Esophagus squamous epithelium (tissue), 5 donors: ENCODE measurements at places on chromosomes 3 and 15.

DNA sequence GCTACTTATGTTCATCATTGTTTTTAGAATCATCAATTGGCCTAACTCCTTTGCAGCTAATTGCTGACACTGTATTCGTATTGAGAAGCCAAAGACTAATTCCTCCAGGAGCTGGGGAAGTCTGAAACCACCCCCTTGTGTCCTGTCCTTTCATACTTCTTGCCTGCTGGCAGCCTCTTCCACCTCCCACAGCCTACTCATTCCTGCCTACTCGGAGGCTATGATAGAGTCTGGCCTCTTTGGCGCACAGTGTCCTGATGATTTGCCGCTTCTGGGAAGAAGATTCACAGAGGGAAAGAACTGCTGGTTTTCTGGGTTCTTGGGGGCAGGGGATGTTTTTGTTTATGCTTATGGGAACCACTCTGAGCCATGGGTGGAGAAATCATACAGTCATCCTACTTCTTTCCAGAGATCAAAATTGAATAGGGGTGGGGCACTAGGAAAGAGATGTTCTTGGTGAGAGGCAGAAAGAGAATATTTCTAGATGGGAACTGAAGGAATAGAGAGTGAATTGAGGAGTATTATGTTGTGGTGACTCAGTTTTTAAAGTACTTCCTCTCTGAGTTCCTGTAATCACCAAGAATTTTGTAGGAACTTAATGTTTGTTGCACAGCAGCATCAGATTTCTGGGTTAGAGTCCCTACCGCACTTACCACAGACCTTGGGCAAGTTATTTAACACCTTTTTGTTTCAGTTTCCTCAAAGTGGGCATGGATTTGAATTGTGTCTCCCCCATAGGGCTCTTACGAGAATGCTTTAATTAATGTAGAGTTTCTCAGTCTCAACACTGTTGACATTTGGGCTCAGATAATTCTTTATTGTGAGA lies 22.1 kb upstream of the SCAANT1 start:
- no peak for DNase-seq

GRCh38 chr15:48565560-48566482 lies 79.7 kb downstream of the FBN1 start:
- DNase-seq, result no peak

DNA sequence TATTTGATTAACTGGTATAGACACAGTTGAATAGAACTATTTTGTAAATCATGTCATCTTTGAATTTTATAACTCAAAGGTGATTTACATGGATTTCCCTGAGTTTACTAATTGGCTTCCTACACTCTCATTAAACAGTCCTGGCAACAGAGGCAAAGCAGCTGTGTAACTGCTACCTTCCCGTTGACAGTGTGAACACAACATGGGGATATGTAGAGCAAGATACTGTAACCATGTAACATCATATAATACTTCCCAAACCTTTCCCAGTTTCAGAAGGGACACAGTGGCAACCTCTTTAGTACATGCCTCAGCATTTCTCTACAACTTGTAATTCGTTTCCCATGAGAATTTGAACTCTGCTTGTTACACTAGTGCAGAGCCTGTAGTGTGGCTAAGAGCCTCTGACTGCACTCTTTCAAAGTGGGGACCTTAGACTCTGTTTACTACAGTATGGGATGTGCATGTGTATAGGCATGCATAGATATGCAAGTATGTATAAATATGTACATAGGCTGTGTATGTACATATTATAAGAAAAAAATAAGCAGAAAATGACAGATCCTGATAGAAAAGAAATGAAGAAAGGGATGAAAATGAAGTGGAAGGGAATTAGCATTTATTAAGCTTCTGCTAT lies 299.3 kb downstream of the SLC9A9 start:
- no peak for DNase-seq

- DNase-seq, result no peak
Observed at GRCh38 chr15:84647726-84648125, 6.4 kb downstream of the WDR73 start.

DNA sequence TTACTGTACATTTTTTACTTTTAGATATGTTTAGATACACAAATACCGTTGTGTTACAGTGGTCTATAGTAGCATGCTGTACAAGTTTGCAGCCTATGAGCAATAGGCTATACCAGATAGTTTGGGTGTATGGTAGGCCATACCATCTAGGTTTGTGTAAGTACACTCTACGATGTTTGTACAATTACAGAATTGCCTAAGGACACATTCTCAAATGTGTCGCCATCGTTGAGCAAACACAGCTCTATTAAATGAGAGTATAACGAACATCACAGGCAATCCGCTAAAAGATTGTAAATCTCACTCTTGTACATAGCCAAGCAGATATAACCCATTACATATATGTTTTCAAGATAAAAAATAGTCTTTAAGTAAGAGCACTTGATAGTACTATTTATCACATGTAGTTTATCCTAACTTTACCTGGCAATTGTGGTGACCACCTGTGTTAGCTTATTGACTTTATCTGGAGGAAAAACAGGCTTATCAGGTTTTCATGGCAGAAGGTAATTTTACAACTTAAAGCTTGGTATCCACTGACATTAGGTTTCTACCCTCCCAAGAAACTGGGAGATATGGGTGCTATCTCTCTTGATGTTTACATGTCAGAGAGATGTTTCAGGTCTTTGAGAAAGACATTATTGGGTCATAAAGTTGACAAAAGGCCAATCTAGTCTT lies 898.7 kb downstream of the NSUN3 start:
- DNase-seq, result no peak

DNA sequence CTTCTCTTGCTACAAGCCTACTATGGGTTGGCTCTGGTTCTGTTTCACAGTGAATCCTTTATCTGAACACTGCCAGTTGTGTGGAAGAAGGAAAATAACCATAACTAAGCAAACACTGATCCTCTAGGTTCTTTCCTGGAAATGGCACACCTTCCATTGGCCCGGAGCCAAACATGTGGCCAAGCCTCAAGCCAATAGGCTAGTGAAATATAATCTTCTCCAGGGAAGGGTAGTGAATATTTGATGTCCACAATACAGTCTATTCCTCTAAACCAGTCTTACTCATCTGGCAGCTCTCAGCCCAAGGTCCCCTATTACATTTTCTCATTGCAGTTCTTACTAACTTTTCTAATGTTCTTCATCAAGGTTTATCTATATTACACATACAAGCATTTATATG lies 921.3 kb downstream of the TUSC7 start:
- no peak for DNase-seq

GRCh38 chr3:13879946-13880810 lies at the start of gene WNT7A:
Gene WNT7A (minus strand): TSS chr3:13880071. CDS start chr3:13879816, 255 bp downstream.
- no peak for DNase-seq

DNA sequence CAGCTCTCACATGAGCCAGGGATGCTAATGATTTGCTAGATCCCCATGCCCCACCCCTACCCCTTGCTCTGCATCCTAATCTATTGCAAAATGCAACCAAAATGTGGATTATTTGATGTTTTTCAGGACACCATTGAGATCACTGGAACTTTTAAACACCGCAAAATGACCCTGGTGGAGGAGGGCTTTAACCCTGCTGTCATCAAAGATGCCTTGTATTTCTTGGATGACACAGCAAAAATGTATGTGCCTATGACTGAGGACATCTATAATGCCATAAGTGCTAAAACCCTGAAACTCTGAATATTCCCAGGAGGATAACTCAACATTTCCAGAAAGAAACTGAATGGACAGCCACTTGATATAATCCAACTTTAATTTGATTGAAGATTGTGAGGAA lies 29.7 kb downstream of the HDC start:
- DNase-seq, result no peak

GRCh38 chr15:81011593-81011992 lies 10.9 kb downstream of the TLNRD1 start:
- DNase-seq, result no peak

GRCh38 chr15:44537735-44538240 lies 841 bp downstream of the EIF3J start:
- no peak for DNase-seq

- DNase-seq, result no peak
Observed at GRCh38 chr3:136982033-136982432, 24.2 kb downstream of the IL20RB start.

- DNase-seq, result no peak
Observed at GRCh38 chr15:79035111-79035601, 55.4 kb downstream of the RASGRF1 start.

GRCh38 chr3:72630969-72631344 lies 217.3 kb downstream of the SHQ1 start:
- no peak for DNase-seq

GRCh38 chr3:124149081-124149480 lies 157.2 kb upstream of the ROPN1 start:
- no peak for DNase-seq

- no peak for DNase-seq
Observed at GRCh38 chr3:38382506-38383080, 36.0 kb downstream of the XYLB start.

GRCh38 chr15:24865303-24865702 lies 89.5 kb upstream of the SNRPN start:
- no peak for DNase-seq

- no peak for DNase-seq
Observed at GRCh38 chr3:30553641-30554316, 52.6 kb upstream of the TGFBR2 start.

DNA sequence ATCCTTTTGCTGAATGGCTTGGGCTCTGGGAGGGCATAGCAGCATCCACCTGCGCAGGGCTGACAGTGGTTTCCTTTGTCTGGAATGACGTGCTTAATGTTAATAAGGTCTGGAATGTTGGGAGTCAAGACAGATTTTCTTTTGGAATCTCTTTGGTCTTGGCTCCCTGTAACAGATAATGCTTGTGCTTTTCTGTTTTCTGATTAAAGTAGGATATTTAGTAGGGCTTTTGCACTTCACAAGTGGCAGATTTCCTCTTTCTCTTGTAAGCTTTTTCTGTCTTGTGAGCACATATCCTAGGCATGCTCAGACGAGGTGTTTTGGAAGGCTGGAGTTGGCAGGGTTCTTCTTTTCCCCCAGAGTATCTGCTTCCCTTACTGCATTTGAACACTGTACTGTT lies 189.6 kb downstream of the GHSR start:
- no peak for DNase-seq

GRCh38 chr3:195210266-195210973 lies 60.5 kb downstream of the XXYLT1 start:
- DNase-seq, result no peak

DNA sequence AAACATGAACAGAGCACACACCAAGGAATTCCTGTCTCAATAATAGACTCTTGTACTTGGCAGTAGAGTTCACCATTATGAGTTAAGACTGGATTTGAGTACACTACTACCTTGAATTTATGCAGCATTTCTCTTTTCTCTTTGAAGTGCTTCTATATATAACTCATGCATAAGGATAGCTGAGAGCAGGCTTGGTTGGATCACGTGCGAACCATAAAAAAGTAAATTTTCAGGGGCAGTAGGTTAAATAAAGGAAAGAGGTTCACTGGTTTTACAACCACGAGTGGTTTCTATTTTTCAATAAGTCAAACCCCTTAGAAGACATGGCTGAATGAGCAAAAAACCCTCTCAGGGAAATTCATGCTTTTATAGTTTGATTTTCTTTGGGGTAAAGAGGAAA lies 28.6 kb upstream of the PDZRN3 start:
- no peak for DNase-seq

GRCh38 chr3:138942271-138942670 lies 4.7 kb downstream of the FOXL2 start:
- DNase-seq, result no peak

DNA sequence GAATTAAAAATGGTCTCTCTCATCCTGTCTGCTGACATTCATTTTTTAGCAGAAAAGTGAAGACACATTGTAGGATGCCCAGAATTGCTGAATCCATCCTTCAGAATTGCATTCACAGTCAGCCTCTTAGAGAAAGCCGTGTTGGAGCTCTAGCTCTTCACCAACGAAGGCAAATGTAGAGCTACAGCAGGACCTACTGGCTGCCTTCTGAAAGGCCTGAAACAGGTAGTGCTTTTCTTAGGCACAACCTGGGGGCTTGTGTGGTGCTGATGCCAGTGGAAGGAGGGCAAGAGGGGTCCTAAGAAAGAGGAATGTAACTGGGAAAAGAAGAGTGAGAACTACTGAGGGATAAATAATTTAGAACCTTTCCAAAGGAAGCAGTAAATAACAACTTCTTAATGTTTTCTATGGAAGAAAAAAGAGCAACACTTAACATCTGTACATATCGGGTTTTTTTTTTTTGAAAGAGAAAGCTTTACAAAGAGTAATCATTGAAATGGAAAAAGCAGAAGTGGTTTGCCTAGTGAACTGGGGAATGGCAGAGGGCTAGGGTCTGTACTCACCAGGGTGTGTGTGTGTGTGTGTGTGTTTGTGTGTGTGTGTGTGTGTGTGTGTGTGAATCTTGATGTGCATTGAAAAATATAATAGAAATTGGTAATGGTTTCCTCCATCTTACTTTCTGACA lies 297.8 kb downstream of the SATB1 start:
- no peak for DNase-seq

- no peak for DNase-seq
Observed at GRCh38 chr3:160665784-160666526, 11.0 kb upstream of the ARL14 start.

GRCh38 chr15:79430901-79431635 lies 1.1 kb upstream of the MINAR1 start:
- no peak for DNase-seq

DNA sequence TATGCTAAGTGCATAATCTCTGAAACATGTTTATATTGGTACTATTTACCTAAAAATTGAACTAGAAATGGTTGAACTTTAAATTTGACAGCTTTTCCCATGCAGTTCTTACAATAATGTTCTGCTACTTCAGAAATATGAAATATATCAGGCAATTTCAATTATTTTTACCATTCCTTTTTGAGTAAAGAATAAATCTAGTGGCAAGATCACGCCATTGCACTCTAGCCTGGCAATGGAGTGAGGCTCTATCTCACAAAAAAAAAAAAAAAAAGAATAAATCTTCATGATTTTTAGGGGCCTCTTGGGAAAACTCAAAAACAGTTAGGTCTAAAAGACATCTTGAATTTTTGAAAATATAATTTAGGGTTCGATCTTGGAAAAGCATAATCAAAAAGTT lies 10.6 kb upstream of the DNAAF4 start:
- no peak for DNase-seq

GRCh38 chr15:77627067-77627466 lies 5.6 kb downstream of the LINGO1 start:
- no peak for DNase-seq

- DNase-seq, result no peak
Observed at GRCh38 chr3:27675287-27675686, 46.8 kb downstream of the EOMES start.

DNA sequence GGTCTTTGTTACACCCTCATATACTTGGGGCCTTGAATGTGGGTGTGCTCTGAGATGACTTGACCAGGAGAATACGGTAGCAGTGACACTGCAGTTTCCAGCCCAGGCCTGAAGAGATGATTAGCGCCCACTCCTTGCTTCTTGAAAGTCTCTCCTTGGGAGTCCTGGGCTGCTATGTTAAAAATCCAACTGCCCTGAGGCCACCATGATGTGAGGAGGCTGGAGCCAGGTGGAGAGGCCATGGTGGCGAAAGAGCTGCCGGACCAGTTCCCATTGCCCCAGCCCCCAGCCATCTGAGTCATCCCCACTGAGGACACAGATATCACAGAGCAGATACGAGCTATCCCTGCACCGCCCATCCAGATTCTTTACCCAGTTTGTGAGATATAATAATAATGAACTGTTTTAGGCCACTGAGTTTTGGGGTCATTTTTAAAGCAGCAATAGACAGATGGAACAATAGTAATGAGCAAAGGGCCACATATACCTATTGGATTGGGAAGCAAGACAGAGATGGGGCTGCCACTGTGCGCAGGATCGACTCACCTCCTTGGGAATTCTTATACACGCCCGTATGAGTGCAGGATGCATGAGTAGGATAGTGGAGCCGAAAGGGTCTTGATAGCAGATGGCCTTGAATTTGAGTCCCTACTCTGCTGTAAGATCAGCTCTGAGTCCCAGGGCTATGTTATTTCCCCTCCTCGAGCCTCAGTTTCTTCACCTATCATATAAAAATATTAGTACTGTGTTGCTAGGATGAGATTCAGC lies 12.1 kb upstream of the GATA2 start:
- DNase-seq, result no peak
